Psoas muscle (tissue), 8 donors: ENCODE measurements at places on chromosomes 7 and 10. TPM values are rescaled to one million over a fixed set of nuclear protein-coding genes. Genes with fewer than 3 reads are reported as not detected.

The ABCB4 gene
- polyA plus RNA-seq, result 1.1 TPM

The GARS1 gene
- polyA plus RNA-seq, result 71.6 TPM

The GARIN1A gene
- polyA plus RNA-seq, result 0.27 TPM

The ZDHHC16 gene
- polyA plus RNA-seq, result 23.2 TPM

The FAM3C gene
- polyA plus RNA-seq, result 26.1 TPM

The NKX1-2 gene
- polyA plus RNA-seq, result not detected

The MOGAT3 gene
- polyA plus RNA-seq, result not detected

The CHAT gene
- not detected for polyA plus RNA-seq

The ADIRF gene
- 69.5 TPM for polyA plus RNA-seq

The XRCC2 gene
- polyA plus RNA-seq, result 0.01 TPM

The BICC1 gene
- 7.6 TPM for polyA plus RNA-seq

The IKZF1 gene
- polyA plus RNA-seq, result 0.18 TPM

The SKIDA1 gene
- polyA plus RNA-seq, result 0.04 TPM

The CALD1 gene
- polyA plus RNA-seq, result 24.7 TPM

The SLC29A3 gene
- polyA plus RNA-seq, result 0.80 TPM

- DNase-seq, result no peak
These were observed 63.0 kb downstream of the PIP4K2A start for GRCh38 chr10:22651276-22651980.

DNA sequence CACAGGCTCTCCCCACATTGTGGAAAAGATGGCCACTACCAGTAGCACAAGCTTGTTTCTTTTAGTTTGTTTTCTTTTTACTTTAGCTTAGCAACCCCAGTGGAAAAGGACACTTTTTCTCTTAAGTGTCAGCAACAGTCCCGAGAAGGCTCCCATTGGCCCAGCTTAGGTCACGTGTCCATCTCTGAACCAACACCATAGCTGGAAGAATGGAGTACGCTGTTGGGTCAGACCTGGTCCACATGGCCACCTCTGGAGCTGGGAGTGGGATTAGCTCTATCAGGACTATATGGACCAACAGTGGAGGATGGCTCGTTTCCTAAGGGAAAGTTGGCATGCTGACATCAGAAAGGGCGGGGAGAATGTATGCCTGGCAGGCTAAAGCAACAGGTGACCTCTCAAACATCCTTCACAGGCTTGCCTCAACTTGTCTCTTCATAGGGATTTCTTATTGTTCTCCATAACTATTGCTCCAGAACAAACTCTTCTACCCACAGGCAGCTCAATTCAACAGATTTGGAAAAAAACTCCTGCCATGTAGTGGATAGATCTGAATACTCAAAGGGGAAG lies 27.6 kb upstream of the NEUROG3 start:
- no peak for DNase-seq

DNA sequence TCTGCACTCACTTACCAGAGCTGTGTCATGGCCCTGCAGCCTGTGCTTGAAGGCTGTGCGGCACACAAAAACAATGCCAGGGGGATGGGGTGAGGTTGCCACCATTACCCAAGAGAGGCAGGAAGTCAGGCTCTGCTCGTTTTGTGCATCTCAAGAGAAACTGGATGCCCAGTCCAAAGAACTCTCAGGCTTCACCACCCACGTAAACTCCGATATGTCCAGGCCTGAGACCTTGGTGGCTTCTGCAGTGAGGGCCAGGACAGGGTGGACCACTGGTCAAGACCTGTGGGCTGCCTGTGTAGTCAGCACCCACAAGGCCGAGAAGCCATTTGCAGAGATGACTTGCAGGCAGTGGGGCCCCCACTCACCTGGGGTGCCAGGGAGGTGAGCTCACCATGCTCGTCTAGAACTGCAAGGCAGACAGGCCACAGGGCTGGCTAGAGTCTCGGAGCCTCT lies 54.7 kb upstream of the EBF3 start:
- no peak for DNase-seq

- peak; percentile 62 for DNase-seq
These were observed 8.2 kb downstream of the MAFK start for GRCh38 chr7:1538544-1539180.

- no peak for DNase-seq
These were observed 4.1 kb upstream of the INTS1 start for GRCh38 chr7:1508277-1508758.

DNA sequence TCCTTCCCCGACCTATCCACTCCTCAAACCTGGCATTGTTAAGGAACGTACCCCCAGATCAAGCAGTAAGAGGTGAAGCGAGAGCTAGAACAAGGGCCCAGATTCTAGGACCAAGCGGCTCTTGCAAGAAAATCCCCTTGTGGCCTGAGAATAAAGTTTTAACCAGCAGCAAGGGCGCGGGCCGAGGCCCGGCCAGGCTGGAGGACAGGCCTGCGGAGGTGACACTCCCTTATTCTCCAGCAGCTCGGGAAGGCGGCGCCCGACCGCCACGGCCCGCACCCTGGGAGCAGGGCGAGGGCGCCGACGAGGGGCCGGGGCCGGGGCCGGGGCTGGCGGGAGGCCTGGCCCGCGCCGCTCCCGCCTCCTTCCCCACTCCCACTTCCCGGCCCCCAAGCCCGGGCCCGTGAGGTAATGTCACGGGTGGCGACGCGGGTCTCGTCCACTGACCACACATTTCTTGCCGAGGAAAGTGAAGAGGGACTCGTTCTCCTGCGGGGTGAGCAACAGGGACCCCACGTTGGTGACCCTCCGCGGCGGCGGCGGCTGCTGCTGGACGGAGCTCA lies 551 bp downstream of the WASL start:
- peak; percentile 59 for DNase-seq

- DNase-seq, result no peak
These were observed 98.6 kb downstream of the CCDC3 start for GRCh38 chr10:12902851-12903358.

GRCh38 chr7:13988731-13989125 lies 738 bp downstream of the ETV1 start:
- no peak for DNase-seq

GRCh38 chr7:36942955-36943354 lies 218.7 kb upstream of the AOAH start:
- no peak for DNase-seq

GRCh38 chr10:7922707-7923106 lies 104.4 kb downstream of the TAF3 start:
- DNase-seq, result no peak

- DNase-seq, result peak; percentile 80
These were observed 4.6 kb upstream of the VGF start for GRCh38 chr7:101169838-101170551.

GRCh38 chr10:118568327-118568848 lies 27.1 kb downstream of the PRLHR start:
- no peak for DNase-seq

- no peak for DNase-seq
These were observed 489.4 kb upstream of the SORCS1 start for GRCh38 chr10:107653832-107654287.

GRCh38 chr7:24213311-24213710 lies 70.7 kb upstream of the NPY start:
- no peak for DNase-seq

DNA sequence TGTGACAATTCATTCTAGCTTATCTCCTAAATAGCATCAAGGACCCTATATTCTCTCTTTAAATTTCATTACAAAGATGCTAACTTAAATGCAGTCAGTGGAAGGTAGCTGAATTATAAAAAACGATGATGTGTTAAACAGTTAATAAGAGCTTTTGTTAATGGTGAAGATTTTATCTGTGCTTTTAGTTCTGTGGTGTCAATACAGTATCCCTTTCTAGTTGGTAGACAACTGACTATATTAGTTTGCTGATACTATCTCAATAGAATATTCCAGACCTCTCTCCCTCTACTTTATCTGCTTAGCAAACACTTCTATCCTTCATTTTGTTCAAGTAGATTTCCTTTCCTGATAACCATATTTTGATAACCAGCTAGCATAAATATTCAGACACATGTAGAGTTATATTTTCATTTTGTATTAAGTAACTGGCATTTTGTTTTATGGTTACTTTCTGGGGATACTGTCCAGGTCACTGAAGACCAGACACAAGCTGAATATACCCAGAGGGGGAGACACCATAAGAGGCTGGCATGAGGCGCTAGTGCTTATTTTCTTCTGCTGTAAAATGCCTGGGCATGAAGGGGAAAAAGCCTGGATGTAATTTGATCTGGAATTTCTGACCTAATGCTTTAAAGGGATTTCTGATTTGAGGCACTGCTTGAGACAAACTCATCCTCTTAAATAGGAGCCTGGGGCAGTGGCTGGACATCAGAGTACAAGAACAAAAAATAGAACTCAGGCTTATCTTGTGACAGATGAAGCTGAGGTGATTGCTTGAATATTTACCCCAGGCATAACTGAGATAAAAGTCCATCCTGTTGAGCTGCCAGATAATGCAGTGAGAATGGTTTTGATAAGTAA lies 197.5 kb downstream of the MALRD1 start:
- DNase-seq, result no peak

DNA sequence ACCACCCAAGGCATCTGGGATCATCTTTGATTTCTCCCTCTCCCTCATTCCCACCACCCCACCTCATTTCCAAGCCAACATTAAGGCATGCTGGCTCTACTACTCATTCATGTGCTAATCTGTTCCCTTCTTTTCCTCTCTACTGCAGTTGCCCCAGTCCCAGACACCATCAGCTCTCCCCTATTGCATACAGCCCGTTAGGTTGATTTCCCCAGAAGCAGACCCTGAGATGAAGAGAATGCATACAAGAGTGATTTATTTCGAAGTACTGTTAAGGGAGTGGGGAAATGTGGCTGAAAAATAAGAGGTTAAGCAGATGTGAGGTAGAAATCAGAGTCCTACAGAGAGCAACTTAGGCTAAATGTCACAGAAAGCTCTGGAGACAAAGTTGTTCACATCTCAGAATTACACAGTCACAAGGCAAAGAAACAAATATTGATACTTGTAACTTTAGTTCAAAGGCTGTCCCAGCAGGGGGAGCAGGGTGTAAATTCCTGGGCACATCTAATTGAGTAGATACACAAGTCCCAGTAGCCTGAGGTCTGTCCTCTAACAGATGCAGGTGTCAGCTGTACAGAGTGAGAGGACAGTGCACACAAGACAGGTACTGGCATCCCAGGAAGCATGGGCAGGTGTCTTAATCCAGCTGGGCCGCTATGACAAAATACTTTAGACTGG lies 20.9 kb downstream of the AKR1D1 start:
- no peak for DNase-seq

DNA sequence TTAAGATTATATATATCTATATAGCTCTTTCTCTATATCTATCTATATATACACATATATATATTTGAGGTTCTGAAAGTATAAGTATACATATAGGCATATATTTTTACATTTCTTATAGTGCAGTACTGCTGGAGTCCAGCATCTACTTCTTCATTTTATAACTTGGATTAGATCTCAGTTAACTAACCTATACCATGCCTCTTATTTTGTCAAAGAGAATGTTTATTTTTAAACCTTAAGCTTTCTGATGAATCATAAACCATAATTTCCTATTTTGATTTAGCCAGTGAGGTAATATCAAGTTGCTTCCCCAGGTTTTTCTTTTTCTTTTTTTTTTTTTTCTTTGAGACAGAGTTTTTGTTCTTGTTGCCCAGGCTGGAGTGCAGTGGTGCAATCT lies 8.1 kb downstream of the ZNF32 start:
- DNase-seq, result no peak

DNA sequence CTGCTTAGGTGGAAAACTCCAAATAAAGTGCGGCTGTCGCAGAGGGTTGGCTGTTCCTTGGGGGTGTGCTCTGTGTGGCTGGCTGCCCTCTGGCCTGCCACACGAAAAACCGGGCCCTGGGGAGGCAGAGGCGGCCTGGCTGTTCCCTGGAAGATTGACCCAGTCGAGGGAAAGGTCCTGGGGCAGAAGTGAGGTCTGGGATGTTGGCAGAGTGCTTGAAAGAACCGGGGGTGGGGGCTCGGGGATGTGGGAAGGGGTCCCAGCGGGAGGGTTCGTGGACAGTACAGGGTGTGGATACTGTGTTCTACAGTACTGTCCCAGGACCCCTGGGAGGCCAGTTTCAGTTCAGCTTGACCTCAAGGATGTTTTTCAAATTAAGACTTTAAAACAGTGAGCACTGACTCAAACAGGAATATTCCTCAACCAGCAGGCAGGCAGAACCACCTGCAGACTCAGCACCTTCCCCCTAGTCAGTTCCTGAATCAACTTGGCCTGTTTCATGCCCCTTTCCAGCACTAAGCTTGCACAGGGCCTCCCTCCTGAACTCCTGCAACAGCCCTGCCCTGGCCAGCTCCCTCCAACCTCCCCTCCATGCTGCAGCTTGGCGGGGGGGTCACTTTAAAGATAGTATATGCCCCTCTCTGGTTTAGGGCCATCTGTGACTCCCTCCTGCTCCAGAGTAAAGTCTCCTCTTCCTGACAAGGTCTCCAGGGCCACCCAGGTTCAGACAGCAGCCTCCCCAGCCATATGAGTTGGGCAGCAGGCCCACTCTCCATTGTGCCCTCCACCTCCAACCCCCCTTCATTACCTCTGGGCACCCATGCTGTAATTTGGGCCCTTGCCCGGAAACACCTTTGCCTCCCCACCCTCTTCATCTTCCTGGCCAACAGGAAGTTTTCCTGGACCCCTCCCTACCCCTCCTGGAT lies 3.2 kb upstream of the ATP6V1F start:
- DNase-seq, result no peak

DNA sequence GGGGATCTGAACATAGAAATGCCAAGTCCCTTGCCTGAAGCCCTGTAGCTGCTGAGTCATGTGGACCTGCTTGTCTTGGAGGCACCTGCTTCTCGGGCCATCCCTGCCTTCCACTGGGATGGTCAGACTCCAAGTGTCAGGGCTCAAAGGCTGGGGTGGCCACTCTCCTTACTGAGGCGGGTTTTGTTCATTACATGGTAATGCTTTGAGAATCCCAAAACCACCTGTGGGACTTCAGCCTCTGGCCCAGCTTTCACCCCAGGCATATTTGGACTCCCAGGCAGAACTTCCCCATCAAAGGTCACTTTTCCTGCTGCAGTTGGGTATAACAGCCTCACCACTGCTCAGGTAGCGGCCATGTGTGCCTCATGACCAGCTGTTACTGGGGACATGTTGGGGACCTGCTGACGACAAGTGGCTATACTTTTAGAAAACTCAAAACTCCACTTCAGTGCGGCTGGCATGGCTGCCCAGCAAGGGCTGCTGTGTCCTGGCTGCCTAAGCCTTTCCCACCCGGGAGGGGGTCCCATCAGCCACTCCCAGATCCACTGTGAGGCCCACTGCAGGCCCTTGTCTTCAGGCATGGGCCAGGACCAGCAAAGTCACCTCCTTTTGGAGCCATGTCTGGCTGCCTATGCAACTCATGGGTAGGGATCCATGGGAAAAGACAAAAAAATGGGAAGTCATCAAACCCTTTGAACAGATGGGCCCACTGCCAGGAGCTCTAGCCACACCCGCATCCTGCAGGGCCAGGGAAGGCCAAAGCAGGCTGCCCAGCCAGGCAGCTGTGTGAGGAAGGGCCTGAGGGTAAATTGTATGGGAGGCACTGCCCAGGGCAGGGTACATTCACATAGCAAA lies 96.7 kb downstream of the ARHGAP22 start:
- DNase-seq, result peak; percentile 45

GRCh38 chr7:139714163-139714901 lies 63.5 kb downstream of the HIPK2 start:
- DNase-seq, result peak; percentile 66
